ENCODE measurements at places on chromosomes 5 and 9. TPM values are rescaled to one million over a fixed set of nuclear protein-coding genes. Genes with fewer than 3 reads are reported as not detected.

DNA sequence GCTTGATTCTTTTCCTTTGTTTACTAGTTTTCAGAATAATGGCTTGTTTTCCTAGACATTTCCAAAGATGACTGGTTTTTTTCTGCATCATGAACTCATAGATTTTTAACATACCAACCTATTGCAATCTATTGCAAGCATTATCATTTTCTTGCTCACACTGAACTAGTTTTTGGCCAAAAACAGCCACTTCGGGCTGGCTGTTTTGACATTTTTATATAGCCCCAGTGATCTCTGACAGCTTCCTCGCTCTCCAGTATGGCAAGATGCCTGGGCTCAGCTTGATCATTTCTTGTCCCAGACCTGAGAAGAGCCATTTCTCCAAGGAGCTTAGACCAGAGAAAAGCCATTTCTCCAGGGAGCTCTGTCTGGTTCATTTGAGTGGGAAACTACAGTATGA, 94.3 kb upstream of the MAMDC2 start:
- DNase-seq: no peak

- DNase-seq: no peak
These were observed 68.5 kb downstream of the ANKRD31 start for GRCh38 chr5:75168026-75168735.

DNA sequence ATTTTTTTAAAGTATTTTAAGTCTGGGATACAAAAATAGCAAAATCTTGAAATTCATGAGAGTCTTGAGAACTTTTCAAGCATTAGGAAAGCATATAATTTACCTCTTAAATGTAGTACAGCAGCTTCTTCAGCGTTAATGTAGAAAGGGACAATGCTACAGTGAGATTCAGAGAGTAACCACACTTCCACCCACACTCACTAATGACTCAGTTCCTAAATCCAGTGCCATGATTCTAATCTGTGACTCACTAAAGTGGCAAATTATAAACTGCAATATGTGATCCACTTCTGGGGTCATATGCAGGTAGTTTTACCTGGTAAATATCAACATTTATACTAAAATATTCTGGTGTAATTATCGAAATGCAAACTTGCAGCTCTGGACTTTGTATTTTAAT, 434.5 kb upstream of the TUSC1 start:
- DNase-seq: no peak

- no peak for DNase-seq
These were observed 37.8 kb upstream of the RNF20 start for GRCh38 chr9:101495810-101496209.

The KIAA1958 gene
- total RNA-seq: 11.3 TPM

The C9orf50 gene
- total RNA-seq: 1.0 TPM

The PCA3 gene
- total RNA-seq: not detected

DNA sequence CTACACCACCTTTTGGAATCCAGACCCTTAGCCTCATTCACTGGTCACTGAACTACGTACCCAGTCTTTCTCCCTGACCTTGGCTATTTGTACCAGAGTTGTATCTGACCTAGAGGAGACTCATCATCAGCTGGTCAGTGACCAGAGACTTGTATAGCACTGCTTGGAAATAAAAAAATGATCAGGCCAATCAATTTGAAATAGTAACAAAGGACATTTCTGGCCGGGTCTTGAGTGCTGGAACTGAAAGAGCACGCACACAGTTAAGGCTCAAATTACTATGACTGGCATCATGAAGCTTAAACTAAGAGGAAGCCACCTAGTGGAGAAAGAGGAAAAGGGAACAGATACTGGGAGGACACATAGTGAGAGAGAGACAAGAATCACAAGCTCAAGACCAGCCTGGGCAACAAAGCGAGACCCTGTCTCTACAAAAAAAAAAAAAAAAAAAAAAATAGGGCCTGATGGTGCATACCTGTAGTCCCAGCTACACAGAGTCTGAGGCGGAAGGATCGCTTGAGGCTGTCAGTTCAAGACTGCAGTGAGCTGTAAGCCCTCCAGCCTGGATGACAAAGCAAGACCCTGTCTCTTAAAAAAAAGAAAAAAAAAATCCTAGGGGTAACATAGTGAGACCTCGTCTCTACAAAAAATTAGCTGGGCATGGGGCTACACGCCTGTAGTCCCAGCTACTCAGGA, 12.8 kb upstream of the SRP19 start:
- no peak for DNase-seq

GRCh38 chr9:1794547-1795270, 220.4 kb upstream of the SMARCA2 start:
- no peak for DNase-seq

- DNase-seq: no peak
These were observed 10.2 kb upstream of the LCN15 start for GRCh38 chr9:136774416-136775045.

DNA sequence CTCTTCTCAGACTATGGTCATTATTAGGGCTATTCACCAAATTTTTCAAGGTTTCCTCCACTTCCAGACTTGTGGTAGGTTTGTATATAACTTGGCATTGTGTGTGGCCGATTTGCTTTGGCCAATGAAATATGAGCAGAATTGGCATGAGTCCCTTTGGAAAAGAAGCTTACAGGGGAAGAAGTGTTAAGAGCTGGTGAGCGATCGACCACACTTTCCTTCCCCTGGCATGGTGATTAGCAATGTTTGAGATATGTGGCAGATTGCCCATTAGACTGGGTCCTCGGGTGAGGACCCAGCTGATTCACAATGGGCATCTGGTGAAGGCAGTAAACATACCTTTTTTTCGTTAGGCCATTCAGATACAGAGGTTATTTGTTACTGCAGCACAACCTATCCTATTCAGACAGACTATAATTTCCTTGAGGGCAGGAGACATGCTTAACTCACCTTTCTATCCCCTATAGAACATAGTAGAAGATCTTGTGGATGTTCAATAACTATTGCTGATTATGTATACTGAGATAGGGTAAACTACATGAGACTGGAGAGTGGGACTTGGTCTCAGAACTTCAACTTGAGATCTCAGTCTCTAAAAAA, 62.8 kb upstream of the KLF9 start:
- DNase-seq: no peak

DNA sequence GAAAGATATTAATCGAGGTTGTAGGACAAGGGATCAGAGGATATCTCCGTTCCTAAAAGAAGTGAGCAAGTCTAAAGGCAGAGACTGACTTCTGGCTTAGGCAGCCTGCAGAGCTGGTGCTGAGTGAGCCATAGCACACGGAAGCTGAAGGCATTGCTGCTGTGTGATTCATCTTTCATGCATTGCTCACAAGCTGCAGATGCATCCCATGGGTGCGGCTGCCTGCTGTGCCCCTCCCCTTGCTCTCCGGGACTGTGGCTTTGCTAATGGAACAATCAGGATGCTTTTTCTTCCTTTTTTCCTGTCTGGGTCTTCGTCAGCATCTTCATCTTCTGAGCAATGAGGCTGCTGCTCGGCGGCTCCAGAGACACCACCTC, 341.4 kb downstream of the DIRAS2 start:
- DNase-seq: peak; percentile 57

DNA sequence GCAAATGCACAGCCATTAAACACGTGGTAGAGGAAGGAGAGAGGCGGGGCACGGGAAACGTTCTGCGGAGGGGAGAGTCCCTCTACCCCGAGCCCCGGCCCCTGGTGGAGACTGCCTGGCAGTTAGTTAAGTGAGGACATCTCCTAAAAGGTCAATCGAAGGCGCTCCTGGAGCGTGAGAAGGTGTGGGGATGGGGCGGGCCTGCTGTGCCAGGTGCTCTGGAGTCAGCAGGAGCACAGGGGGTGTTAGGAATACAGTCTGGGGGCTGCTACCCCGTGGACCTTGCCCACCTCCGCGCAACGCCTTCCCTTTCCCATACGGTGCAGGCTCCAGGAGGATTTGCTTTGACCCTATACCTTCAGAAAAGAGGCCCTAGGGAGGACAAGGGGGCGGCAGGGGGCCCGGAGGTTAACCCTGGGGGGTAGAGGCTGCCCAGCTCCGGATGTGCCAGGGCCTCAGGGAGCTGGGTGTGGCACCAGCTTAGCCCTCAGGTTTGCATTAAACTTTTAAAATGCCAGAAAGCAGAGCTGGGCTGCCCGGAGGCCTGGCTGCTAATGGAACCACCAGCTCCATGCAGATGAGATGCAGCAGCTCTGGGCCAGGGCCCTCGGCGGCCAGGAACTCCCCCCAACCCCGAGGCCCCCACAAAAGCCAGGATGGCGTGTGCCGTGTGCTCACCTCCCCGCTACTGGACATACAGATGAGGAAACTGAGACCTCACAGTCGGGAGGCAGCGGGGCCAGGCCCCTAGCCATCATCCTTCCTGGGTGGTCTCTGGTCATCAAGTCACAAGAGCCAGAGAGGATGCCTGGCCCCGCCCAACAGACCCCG, 39.2 kb downstream of the NACC2 start:
- no peak for DNase-seq

GRCh38 chr5:124512236-124512635, 234.2 kb downstream of the ZNF608 start:
- no peak for DNase-seq

- no peak for DNase-seq
These were observed 100.2 kb downstream of the PIK3R1 start for GRCh38 chr5:68315679-68316271.

DNA sequence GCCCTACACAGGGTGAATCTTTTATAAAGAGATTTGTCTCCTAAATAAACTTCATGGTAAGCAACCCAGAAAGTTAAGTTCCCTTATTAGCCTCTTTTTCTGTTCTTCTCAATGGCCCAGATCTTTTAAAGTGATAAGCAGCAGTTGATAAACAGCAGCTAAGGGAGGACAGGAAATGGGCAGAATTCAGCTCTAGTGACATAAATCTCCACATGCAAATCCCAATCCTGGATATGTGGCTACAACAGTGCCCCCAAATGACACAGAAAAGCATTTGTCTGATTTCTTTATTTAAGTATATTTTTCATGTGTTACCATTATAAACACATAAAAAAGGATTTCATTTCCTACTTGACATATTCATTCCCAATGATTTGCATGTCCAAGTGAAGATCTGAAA, 199.0 kb downstream of the DTWD2 start:
- no peak for DNase-seq

The FOXD4L4 gene
- not detected for total RNA-seq

The PITX1 gene
- total RNA-seq: 7.3 TPM

DNA sequence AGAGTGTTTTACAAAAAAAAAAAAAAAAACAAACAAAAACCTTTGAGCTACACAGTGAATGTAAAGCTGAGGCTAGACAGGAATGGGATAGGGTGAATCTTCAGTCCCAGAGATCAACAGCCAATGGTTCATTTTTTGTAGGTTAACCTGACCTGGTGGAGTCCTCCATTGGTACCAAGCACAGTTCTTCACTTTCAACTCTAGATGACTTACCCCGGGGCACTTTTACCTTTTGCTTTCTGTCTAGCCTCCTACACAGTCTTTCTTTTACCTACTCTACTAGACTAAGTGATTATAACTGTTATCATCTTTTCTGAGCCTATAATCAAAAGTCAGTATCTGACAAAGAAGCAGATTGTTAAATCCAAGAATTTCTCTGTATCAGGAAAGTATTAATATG, 50.9 kb downstream of the ANXA2R start:
- no peak for DNase-seq

The GFI1B gene
- 1.3 TPM for total RNA-seq

DNA sequence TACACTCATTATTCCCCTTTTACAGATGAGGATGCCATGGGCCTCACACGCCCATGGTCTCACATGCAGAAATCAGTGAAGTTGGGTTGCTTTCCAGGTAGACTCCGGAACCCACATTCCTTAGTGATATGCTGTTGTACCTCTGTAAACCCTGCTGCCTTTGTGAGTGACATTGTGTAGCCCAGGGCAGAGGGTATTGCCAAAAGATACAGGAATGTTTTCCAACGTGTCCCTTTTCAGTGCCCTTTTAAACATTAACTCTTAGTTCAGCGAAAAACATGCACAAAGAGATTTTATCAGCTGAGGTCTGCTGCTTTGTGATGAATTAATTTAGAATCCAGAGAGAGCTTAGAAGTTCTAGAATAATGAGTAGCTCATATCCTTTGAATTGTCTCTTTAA, 38.3 kb upstream of the TRMT10B start:
- no peak for DNase-seq

GRCh38 chr5:133321286-133321832, 269.5 kb downstream of the HSPA4 start:
- no peak for DNase-seq

DNA sequence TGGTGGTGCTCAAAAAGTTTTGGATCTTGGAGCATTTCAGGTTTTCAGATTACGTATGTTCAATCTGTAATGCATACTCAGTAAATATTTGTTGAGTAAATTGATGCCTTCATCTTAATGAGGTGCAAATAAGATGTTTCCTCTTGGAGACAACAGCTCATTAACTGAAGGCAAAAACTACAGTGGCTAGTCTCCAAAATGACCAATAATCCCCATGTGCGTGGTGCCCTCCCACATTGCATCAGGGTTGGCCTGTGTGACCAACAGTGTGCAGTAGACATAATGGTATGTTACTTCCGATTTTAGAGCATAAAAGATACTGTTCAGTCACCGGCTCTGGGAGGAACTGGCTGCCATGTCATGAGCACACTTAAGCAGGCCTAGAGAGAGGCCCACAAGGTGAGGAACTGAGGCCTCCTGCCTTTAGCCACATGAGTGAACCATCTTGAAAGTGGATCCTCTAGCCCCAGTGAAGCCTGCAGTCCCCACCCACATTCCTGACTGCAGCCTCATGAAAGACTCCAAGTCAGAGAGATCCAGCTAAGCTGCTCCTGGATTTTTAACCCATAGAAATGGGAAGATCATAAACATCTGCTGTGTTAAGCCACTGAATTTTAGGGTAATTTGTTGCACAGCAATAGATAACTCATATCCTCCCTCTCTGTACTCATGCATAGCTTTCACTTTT, 55.7 kb downstream of the LIFR start:
- no peak for DNase-seq

GRCh38 chr9:94289691-94290090, 30.6 kb downstream of the ZNF169 start:
- no peak for DNase-seq

DNA sequence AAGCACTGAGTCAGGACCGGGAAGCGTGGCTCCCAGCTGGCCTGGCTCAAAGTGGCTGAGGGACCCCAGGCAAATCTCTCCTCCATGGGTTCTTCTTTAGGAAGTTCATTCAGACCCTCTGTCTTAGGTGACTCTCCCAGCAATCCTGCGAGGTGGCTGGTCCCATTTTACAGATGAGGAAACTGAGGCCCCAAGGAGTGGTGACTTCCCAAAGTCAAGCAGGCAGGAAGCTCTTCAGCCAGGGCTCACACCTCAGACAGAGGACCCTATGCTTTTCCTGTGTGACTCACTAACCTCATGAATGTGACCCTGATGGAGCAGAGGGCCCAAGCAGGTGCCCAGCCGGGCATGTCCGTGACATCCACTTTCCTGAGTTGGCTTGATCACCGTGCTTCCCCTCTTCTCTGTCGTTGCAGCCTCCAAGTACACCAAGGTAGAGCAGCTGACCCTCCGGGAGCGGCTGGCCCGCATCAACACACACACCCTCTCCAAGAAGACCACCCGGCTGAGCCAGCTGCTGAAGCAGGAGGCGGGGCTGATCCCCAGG, 36.5 kb downstream of the ARHGEF37 start:
- DNase-seq: no peak

GRCh38 chr9:31140316-31140715, 1244.1 kb upstream of the ACO1 start:
- no peak for DNase-seq

GRCh38 chr5:180336234-180337020, 16.7 kb downstream of the GFPT2 start:
- no peak for DNase-seq

GRCh38 chr9:122314165-122314564, 49.5 kb downstream of the MRRF start:
- no peak for DNase-seq

All from mucosa of gallbladder (tissue), 1 donor.